Activated CD4-positive, alpha-beta memory T cell treated with anti-CD3 and anti-CD28 coated beads, Interleukin-2, amount 10 ng/mL, durations not matched to agents 7 days and 5 days (primary cell): ENCODE measurements at places on chromosomes 3 and 15.

DNA sequence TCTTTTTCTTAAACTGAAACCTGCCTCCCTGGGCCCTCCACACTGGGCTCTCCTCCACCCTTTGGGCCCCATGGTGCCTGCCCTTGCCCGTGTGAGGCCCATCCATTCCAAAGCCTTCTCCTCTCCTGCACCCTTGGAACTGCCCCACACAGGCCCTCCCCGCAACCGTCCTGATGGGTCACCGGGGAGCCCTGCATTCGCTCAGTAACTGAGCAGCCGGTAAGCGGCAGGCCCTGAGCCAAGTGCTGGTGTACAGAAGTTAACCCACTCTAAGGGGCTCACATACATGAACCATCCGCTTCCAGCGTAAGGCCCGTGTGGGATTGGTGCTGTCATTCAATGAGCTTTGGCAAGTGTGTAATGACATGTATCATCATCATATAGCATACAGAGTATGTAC, 5.4 kb upstream of the LRRC15 start:
- no peak for DNase-seq

DNA sequence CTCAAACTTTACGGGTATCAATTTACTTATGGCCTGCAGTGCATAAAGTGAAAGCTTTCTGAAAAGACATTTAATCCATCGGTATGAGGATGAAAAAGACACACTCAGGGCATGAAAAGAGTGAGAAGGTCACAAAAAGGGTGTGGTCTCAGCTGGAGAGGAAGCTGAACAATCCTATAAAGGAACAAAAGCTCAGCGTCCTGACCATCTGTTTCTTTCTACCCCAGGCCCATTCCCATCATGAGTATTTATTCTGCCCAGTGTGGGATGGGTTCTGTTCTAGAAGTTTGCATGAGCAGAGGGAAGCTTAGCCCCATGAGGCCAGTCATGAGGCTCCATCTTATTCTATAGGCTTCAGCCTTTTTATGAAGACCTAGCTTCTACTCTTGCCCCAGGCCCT, 144.6 kb downstream of the LPP start:
- no peak for DNase-seq

GRCh38 chr3:114221165-114221880, 16.1 kb downstream of the ZNF80 start:
- peak; percentile 83 for DNase-seq

DNA sequence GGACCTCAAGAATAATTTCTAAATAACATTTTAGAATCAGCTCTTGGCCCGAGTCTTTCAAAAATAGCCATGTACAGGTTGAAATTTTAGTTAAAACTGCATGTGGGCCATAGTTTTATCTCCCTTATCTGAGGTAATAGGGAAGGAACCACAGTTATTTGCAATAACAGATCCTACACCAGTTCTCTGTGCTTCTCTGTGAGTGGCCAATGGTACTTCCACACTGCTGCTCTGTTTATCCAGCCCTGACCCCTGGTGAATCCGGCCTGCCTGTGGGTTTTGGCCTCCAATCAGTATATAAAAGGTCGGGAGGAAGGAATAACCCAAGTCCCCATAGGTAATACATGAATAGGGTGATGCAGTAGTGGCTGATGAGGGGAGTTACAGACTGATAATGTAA, 48.0 kb upstream of the TNIK start:
- no peak for DNase-seq

- no peak for DNase-seq
Measured at GRCh38 chr3:188403404-188403803, 249.4 kb downstream of the LPP start.
